ENCODE measurements at places on chromosomes 5 and 9.

DNA sequence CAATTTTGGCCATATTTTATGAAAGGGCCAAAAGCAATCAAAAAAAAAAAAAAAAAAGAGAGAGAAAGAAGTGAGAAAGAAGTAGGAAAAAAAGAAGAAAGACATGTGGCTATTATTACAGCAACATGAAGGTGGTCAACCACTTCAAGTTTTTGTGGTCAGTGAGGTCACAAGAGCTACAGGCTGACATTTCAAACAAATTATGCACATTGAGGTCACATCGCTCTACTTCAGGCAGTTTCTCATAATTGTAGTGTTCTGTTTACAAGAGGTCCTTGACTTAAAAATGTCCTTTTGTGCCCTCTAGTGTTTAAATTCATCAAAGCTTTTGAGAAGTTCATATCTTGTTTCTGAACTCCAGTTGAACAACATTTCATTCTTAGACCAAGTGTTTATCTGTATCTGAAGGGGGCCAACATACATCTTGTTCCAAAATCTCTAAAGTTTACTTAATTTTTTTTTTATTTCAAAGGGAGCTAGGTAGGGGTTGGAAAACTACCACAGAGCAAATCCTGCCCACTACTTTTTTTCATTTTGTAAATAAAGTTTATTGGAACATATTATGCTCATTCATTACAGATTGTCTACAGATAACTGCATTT is 513.1 kb downstream of the PDE4D start:
- peak; percentile 72 for DNase-seq

- DNase-seq = no peak
Observed at GRCh38 chr5:149485655-149486615, 65.3 kb downstream of the CSNK1A1 start.

- no peak for DNase-seq
Observed at GRCh38 chr5:176810687-176811501, 535 bp downstream of the UNC5A start.

DNA sequence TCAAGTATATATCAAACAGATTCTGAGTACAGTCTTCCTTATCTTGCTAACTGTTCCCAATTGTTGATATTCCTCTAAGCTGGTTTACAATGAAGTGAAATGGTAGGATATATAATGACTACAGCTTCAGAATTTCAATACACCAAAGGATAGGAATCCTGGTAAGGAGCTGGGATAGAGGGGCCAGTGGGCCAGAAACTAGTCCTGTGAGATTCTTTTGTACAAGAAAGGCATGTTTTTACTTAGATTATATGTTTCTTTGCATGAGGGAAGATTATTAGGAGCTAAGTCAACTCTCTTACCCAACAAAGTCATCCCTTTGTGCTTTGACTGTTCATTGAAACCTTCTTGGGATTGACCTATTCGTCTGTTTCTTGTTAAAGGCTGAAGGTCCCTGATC is 435.7 kb downstream of the PLK2 start:
- DNase-seq = no peak

DNA sequence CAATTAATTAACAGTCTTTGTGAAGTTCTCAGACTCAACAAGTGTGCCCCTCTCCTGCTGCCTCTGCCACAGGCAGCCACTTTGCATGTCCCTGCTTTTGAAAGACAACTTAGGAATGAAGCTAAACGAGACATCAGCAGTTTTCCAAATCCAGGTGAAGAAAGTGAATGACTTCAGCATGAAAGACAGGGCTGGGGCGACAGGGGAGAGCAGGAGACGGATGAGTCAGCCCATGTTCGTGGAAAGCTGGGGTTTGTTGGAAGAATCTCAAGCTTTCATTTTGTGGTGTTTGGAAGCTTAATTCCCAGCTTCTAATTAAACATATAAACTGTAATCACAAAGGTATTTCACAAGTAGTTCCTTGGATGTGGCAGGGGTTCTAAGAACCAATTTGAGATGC is 207.8 kb upstream of the MAP3K1 start:
- DNase-seq = no peak

DNA sequence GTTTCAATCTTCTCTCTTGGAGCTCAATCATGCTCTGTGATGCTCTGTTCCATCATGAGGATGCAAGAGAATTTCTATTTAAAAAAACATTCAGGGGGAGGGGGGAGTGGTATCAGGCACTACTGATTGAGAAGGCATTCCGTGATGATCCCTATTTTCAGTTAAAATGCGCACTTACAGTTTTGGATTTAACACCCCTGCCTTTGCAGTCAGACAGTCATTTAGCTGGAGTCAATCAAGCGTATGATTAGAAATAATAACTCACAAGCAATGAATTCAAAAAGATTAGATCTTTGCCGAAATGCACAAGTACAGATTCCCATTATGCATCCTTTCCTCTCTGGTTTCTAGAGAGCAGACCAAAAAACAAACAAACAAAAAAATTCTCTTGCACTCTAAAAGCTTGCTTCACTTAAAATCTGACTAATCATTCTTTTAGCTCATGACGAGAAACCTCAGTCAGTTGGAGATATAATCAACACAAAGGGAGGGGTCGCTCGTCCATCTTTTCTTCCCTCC is 55.4 kb downstream of the EFNA5 start:
- no peak for DNase-seq

DNA sequence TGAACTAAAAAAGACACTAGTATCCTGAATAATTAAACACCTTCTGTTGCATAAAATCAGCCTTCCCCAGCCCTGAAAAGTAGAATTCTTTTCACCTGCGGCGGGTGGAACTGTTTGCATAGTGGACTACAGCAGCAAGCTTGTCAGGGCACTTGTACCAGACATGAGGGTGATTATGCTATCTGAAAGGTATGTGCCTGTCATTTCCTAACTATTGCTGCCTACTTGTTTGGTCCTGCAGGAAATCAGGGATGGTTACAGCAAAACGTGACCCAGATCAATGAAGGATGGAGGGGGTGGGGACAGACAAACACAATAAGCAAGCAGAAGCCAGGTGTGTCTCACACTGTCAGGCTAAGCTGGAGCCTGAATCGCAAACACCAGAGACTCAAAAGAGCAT is 385.6 kb downstream of the MLLT3 start:
- DNase-seq = no peak

GRCh38 chr9:7871977-7872730 is 72.6 kb upstream of the DMAC1 start:
- no peak for DNase-seq

DNA sequence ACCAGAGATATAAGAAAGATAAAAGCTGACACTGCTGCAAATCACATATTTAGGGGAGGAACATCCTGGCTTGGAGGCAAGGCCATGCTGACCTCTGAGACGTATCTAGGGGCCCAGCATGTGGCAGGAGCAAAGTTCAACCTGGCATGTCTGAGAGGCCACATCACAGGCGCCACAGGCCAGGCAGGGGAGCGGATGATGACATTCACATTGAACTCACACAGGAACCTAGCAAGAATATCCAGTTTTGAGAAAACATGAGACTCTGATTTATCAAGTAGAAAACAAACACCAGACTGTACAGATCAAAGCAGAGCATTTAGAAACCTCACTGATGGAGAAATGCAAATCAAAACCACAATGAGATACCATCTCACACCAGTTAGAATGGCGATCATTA is 64.2 kb upstream of the STK32A start:
- no peak for DNase-seq

DNA sequence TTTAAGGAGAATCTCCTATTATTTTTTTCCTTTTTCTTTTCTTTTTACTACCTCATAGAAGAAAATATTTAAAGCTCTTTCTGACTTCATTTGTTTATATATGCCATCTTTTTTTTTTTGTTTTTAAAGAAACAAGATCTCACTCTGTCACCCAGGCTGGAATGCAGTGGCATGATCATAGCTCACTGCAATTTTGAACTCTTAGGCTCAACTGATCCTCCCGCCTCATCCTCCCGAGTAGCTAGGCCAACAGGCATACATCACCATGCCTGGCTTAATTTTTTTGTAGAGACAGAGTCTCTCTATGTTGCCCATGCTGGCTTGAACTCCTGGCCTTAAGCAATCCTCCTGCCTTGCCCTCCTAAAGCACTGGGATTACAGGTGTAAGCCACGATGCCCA is 59.5 kb downstream of the LNPEP start:
- no peak for DNase-seq

GRCh38 chr9:112599732-112600131 is 113.1 kb downstream of the KIAA1958 start:
- no peak for DNase-seq

DNA sequence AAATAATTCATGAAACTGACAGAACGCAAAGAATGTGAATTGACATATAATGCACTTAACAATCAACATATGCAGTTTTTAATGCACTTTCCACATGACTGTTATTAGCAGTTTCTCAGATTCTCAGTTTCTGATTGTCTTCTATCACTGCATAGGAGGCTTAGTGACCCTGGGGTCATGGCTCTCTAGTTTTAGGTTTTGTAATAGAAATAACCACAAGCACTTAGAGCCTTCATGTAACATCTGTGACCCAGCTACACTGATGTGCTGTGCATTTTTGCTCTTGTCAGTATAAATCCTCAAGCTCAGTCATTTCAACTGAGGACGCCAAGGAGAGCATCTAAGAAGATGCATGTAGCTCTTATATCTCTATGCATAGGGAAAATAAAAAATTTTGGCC is 163.1 kb upstream of the IZUMO3 start:
- DNase-seq = no peak

DNA sequence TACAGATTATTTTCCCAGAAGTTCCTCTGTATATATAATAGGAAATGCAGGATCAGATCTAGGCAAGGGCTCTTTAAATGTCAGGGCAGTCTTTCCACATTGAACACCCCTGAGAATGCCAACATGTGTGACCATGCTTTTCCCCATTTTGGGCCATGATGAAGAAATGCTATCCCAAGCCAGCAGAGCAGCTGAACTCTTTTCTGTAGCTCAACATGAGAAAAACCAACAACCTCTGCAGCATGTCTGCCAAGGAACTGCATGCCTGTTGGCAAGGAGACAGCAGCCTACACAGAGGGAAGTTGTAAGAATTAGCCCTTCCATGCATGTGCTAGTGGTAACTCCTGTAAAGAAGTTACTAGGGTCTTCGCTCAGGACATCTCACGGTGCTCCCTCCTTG is 9.5 kb upstream of the IFNK start:
- DNase-seq = peak; percentile 41

- peak; percentile 63 for DNase-seq
Observed at GRCh38 chr9:107667231-107668070, 177.9 kb upstream of the KLF4 start.

DNA sequence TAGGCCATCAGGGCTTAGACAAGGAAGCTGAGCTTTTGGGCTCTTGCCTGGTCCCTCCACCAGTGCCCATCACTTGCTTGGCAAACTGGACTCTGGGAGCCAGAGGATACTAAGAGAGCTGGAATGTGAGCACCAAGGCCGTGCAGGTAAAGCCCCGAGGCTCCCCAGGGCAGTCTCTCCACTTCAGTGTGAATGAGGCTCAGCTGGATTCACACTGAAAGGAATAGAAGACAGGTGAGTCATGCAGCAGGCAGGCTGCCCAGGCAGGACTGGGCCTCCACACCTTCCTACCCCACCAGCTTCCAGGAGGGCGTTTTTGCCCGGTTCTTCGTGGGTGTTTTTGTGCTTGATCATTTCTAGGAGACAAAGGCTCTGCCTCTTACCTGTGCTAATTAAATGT is 7.3 kb upstream of the CTSV start:
- no peak for DNase-seq

DNA sequence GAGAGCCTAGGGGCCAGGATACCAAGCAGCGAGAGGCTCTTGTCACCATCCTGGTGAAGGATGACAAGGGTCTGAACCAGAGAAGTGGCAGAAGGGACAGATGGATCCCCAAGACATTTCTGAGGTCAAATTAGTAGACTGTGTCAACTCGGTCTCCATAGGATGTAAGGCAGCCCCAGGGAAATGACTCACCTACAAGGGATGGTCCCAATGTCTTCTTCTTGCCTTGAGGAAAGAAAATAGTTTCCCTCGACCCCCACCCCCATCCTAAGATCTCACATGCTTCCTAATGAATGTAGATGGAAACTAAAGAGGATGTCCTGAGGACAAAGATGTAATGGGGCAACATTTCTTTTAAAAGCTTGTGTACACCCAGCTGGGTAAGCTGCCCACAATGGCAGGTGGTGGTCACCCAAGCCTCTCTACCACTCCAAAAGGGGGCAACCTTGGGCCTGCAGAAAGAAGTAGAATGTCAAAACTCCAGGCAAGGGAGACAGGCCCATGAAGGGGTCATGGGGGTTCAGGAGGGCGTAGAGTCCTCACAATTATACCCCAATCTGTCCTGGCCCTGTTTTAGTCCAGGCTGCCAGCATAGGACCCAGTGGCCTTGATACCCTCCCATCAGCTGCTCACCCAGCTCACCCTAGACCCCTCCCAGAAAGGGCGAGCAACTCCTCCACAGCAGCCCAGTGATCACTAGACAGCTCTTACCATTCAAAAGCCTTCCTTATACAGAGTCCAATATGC is 187.4 kb downstream of the ACTL7B start:
- DNase-seq = no peak

- DNase-seq = peak; percentile 8
Observed at GRCh38 chr5:133336121-133336968, 276.0 kb downstream of the FSTL4 start.

GRCh38 chr9:31790720-31791119 is 593.7 kb upstream of the ACO1 start:
- no peak for DNase-seq

DNA sequence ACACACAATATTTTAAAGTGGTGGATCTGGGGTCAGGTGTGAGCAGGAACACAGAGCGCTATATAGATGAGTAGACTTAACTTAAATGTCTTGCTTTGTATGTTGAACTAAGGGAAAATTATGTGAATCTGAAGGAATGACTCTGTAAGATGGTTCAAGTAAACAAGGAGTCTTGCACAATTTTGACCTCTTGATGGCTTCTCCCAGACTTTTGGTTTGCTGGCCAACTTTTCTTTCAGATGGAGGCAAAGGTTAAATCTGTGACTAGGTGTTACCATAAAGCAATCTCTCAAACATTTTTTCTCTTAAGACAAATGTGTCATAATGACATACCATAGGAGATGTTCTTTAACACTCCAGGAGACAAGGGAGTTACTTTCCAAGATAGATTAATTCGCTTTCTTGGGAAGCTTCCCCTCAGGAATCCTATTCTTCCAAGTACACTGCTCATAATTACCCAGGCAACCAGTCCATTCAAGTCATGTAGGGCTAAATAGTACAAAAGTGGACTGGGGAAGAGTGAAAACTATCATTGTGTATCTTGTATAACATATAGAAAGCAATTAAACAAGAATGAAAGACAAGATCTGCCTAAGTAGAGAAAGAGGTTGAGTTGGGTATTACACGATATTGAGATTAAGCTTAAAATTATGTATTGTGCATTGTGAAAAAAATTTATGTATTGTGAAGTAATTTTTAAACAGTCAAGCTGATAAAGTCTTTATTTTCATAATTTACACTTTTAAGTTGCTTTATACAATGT is 60.3 kb upstream of the SLC27A6 start:
- DNase-seq = no peak

Measured in inflammatory macrophage treated with lipopolysaccharide for 4 hours (primary cell).